Stimulated activated CD4-positive, alpha-beta T cell treated with anti-CD3 and anti-CD28 coated beads, Interleukin-1b, Interleukin-23, amount 100 ng/mL, for 24 hours (primary cell): ENCODE measurements at places on chromosomes 3 and 15.

DNA sequence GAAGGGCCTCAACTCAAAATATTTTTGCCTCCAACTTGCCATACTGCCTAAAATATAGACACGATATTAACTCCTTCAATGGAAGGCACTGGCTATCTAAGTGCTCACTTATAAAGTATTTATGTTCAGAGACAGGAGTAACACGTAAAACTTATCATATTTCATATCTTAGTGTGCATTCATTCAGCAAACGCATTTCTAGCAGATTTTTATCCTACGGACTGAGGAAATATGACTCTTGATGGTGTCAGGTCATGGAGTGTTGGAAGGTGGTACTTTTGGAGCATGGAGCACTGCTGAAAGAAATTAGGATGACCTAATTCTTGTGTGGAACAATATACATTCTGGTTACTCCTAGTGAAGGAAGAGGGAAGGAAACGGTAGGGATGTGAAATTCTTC is 43.8 kb upstream of the LEKR1 start:
- DNase-seq: no peak

GRCh38 chr3:102718651-102719050 is 283.8 kb downstream of the ZPLD1 start:
- no peak for DNase-seq

DNA sequence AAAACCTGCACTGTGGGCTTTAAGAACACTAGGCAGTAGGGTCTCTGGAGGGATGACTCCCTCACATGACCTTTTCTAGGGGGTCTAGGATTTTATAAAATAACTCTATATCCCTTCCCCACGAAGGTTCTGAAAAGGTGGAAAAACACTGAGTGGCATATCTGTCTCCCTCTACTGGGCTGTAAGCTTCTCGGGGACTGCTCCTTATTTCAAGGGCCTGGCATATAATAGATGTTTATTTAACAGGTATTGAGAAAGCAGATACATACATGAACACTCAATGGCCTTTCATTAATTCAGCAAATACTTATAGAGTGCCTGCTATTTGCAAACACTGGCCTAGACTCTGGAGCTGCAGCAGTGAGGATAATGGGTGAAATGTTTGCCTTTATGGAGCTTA is 146.2 kb upstream of the WNT5A start:
- no peak for DNase-seq

GRCh38 chr3:134222835-134223234 is 27.8 kb downstream of the RYK start:
- DNase-seq: no peak

- DNase-seq: no peak
Measured at GRCh38 chr3:98359250-98359649, 5.6 kb downstream of the OR5K4 start.

DNA sequence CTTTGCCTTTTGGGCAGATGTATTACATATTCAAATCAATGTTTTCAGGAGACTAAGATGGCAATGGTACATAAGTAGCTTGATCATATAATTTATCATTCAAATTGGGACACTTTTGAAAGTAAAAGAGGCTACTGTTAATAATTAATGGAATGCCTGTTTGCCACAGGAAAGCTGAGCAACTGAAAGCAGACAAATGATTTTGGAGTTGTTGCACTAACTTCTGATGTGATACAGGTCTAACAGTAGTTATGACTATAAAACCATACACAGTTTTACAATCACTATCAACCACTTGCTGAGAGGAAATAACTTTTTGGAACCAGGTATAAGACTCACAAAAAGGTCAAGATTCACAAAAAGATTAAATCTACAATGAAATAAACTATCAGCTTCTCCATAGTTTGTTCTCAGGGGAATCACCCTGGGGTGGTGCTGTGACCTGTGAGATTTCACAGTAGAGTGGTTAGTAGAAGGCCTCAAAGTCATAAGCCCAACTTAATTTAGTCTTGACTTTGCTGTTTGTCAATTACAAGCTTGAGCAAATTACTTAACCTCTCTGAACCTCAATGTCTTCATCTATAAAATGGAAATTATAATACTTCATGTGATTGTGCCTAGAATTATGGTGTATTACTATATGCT is 42.7 kb downstream of the HHLA2 start:
- DNase-seq: no peak

- no peak for DNase-seq
Measured at GRCh38 chr15:51303462-51303980, 34.9 kb downstream of the CYP19A1 start.

- no peak for DNase-seq
Measured at GRCh38 chr3:105647047-105647446, 221.8 kb downstream of the CBLB start.

- no peak for DNase-seq
Measured at GRCh38 chr3:140164922-140165590, 230.1 kb downstream of the CLSTN2 start.

DNA sequence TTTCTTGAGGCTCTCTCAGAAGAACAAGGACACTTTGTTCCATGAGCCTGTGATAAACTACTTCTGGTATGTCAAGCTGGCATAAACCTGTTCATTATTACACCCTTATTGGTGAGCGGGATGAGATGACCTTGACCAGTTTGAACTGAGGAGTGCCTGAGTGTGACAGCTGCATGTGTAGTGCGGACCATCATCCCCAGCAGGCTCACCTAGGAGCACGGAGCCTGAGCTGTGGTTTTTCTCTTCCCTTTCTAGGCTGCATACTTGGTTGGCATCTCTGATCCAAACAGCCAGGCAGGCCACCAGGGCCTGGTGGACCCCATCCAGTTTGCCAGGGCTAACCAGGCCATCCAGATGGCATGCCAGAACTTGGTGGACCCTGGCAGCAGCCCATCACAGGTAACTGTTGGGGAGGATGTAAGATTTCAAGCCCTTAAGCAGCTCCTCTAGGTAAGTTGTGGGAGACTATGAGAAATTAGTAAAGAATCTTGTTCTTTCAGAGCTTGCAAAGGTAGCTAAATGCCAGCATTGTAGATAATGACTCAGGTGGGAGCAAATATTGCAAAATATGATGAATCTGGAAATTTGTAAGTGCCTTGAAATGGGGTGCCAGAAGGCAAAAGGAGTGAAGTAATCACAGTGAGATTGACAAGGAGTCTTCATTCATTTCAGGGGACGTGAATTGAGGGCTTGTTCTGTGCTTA is 288.9 kb upstream of the TPM1 start:
- DNase-seq: no peak

DNA sequence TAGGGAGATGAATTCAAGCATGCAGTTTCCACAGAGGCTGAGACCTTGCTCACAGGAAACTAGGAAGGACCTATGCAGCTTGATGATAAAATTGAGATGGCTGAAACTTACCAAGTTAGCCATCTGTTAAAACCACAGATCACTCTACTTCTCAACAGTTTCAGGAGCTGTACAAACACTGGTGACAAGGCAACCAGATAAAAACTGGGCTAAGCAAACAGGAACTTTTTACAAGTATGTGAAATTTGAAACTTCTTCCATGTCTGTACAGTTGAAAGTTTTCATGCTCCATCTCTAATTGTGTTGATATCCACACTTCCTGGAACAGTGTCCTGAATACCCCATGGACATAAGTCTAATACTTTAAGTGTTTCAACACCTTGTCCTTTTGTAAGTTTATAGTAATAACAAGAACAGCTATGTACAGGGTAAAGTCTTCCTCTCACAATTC is 78.2 kb downstream of the FAIM start:
- DNase-seq: no peak

DNA sequence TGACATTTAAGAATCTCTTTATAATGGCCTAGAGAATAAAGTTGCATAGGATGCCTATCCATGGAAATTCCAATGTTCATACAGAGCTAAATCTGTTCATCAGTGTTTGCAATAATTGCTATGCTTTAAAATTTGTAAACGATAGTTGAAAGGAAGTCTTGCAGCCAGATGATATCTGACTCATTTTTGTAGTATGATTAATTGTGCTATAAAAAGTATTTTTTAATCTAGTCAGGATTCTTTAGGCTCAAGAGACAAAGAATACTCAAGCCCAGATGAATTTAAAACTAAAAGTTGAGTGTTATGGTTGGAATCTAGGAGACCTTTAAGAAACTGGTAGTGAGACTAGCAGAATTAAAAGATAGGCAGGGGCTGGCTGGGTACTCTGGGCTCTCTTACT is 50.5 kb downstream of the SUCNR1 start:
- no peak for DNase-seq

DNA sequence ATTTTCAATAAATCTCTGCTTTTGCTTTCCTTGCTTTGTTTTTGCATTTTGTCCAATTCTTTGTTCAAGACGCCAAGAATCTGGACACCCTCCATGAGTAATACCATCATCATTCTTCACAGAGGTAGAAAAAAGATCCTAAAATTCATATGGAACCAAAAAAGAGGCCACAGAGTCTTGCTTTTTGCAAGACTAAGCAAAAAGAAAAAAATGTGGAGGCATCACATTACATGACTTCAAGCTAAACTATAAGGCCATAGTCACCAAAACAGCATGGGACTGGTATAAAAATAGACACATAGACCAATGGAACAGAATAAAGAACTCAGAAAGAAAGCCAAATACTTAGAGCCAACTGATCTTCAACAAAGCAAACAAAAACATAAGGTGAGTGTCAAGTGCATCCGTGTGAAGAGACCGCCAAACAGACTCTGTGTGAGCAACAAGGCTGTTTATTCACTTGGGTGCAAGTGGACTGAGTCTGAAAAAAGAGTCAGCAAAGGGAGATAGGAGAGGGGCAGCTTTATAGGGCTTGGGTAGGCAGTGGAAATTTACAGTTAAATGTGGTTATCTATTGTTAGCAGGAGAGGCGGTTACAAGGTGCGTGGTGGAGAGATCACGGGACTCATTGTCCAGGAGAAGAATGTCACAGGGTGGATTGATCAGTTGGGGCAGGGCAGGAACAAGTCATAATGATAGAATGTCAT is 10.9 kb downstream of the STRIT1 start:
- no peak for DNase-seq

DNA sequence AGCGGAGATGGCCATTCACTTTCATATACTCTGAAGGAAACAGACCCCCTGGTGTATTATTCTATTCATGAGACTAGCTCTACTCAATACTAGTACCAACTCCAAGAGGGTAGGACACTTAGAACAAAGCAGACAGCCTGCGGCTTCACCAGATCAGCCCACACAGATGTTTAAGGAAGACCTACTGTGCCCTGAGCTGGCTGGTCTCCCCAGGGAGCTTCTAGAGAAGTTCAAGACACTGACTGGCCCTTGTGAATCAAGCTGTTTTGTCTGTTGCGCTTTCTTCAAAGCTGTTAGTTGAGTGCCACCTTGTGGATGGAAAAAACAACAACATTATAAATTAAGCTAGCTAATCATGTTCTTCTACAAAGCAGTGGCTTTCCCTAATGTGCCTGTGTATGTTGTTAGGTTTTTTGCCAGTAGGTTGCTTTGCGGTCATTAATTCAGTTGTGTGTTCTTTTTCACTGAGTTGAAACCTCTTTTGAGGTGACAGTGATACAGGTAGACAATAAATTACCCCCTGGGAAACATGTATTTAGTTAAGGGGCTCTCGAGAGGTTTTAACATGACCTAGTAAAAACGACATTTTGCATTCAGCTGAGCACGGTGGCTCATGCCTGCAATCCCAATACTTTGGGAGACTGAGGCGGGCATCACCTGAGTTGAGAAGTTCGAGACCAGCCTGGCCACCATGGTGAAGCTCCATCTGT is 64.2 kb upstream of the MYZAP start:
- DNase-seq: no peak

GRCh38 chr3:105465251-105465853 is 98.6 kb downstream of the ALCAM start:
- DNase-seq: no peak

DNA sequence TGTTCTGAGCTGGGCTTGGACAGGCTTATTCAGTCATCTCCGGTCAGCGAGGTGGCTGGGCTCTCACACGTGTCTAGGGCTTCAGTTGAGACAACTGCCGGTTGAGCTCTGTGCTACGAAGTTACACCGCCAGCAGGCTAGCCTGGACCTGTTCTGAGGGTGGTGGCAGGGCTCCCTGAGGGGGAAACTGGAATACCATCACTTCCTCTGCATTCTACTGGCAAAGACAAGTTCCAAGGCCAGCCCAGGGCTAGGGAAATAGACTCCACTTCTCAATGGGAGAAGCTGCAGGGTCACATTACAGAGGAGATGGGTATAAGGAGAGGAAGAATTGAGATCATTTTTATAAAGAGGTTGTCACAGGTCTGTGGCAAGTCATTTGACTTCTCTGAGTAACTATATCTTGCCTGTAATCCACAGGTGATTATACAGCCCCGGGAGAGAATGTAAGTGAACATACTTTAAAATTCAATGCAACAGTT is 106.8 kb upstream of the IL12A start:
- no peak for DNase-seq

GRCh38 chr15:81625896-81626295 is 251.9 kb upstream of the TMC3 start:
- DNase-seq: no peak

DNA sequence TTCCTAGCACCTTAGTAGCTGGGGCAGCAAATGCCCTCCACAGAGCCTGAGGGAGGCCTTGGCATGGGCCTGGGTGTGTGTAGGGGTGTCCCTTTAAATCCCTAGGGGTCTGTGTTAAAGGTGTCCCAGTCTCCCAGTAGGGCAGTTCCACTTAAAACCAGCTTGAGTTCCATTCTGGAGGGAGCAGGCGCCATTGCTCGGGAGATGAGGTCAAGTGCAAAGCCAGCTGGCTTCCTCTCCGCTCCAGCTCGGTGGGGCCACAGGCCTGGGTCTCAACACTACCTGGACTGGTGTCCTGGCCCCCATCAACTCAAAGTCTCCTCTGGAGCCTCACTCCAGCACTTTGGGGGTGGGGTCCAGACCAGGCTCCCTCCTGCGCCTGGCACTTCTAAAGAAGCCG is 25.2 kb downstream of the FEM1B start:
- no peak for DNase-seq

GRCh38 chr3:152327203-152327602 is 58.5 kb downstream of the MBNL1 start:
- DNase-seq: no peak

DNA sequence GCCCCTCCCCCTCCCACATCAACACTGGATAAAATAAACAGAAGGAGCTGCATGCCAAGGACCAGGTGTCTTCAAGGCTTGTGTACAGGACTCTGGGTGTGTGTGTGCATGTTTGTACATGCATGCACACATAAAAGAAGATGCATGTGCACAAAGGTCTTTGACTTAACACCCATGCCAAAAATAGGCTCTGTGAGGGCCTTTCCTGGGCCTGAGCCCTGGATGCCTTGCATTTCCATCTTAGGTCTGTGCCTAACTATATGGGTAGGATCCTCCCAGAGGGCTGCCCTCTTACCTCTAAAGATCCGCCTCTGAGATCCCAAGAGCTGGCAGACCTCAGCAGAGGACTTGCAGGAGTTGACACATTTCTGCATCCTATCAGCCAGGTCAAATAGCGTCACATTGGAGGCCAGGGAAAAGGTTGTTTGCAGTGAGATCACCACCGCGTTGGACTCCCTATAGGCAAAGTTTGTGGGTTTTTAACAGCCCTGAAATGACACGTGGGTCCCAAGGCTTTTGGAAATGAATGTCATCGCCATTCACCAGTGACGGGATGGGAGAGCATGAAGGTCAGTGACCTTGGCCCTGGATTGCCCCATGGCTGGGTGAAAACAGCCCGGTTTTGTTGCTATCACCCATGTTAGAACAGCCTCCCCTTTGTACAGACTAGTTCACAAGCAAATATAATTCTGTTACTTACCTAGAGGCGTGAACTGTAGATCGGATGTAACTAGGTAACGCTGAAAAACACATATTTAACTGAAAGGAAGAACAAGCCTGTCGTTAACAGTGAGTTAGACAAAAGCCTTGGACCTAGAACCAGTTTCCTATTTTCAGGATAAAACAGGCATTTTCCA is 54.0 kb downstream of the HEG1 start:
- DNase-seq: no peak

GRCh38 chr3:22585504-22585903 is 617.6 kb upstream of the UBE2E2 start:
- DNase-seq: no peak
